GM12864 (cell line): ENCODE measurements at places on chromosomes 2 and 18.

- DNase-seq, result no peak
These were observed 446 bp upstream of the RHBDD1 start for GRCh38 chr2:226835420-226835795.

- DNase-seq, result no peak
These were observed 16.9 kb upstream of the ACKR3 start for GRCh38 chr2:236552581-236553363.

GRCh38 chr2:234565201-234565600 is 68.3 kb upstream of the ARL4C start:
- no peak for DNase-seq

DNA sequence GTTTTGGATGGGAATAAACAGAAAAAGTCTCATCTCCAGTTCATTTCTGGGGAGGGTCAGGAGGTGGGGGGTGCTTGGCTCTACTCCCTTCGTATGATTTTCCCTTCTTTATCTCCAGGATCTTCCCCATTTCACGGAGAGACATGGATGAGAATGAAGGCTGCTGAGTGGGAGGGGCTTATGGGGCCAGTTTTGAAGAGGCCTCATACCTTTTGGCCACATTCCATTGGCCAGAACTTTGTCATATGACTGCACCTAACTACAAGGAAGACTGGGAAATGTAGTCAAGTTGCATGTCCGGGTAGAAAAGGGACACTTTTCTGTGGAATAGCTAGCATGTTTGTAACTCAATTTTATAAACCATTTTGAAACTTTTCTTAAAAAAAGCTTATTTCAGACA is 117.6 kb downstream of the NEDD4L start:
- no peak for DNase-seq

GRCh38 chr18:26791676-26792075 is 73.8 kb downstream of the AQP4 start:
- DNase-seq, result no peak

DNA sequence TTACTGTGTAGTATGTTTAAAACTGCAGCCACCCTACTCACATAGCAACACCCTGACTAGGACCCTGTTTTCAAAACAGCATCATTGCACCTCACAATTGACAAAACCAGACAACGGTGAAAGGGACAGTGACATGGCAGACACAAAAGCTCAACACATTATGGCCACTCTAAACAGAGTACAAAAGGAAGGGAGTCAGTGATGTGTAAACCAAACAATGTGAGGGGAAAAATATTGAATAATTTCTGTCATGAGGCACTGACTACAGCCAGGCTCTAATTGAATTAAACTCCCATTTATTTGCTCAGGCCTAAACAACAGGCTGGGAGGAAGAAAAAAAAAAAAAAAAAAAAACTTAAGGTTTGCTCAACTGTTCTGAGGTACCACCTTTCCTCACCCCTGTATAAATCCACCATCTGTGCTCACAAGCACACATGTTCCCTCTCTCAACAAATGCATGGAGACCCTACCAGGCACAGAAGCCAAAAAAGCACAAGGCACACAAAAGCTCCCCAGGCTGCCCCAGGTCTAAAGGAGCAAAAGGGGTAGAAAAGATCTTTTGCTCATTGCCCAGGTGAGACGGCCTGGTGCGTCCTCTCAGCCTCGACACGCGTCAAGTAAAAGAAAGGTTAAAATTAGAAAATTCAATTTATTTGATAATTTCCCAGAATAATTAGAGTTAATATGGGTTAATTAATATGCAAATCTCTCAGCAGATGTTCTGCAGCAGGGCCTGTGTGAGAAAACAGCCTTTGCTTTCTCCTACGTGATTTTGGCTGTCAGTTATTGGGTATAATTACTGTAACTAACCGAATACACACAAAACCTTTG is 80.9 kb downstream of the ZEB2 start:
- DNase-seq, result no peak

DNA sequence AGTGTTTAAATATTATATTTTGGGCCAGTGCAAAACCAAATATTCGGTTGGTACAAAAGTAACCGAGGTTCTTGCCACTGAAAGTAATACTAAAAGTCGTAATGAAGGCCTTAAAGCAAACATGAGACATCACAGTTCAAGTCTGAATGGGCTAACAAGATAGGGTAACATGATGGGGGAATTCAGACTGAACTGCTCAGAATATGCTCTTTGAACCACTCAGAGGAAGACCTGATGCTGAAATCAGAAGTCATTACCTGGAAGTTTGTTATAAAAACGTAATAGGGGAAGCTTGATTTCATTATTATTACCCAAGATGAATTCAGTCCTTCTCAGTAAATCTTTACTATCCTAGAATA is 26.6 kb downstream of the CDKL4 start:
- no peak for DNase-seq

- DNase-seq, result no peak
These were observed 94.3 kb upstream of the TWSG1 start for GRCh38 chr18:9240270-9240669.

- no peak for DNase-seq
These were observed 2.7 kb upstream of the COL3A1 start for GRCh38 chr2:188971432-188971861.

DNA sequence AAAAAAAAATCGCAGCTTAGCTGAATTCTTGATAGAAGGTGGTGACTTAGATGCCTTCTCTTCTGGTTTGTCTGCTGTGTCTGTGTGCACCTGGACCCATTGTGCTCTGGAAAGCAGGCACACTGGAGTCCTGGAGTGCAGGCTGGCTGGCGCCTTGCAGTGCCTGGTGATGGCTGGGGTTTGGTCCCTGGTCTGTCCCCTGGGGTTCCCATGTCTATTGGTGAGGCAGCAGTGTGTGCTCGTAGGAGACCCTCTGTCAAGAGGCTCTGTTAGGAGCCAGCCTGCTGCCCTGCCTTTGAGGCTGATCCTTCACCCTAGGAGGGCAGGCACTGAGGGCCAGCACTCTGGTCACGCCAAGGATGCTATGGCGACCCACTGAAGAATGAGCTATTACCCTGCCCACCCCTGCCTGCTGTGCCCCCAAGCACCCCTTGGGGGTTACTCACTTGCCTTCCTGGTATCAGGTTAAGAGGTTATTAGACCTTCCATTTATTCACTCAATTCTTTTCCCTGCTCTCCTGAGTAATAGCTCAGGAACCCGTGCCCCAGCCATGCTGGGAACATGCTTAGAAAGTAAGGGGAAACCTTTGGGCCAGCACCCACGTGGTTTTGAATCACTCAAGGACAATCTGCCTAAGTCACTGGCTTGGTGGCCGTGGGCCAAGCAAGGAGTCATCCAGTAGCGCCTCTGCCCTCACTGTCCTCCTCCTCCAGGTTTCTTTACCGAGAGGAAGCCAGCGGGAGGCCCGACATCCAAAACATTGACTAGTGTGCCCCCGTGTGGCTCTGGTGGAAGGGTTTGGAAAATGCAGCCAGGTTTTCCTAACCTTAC is 284.5 kb downstream of the PRKCE start:
- DNase-seq, result peak; percentile 24

DNA sequence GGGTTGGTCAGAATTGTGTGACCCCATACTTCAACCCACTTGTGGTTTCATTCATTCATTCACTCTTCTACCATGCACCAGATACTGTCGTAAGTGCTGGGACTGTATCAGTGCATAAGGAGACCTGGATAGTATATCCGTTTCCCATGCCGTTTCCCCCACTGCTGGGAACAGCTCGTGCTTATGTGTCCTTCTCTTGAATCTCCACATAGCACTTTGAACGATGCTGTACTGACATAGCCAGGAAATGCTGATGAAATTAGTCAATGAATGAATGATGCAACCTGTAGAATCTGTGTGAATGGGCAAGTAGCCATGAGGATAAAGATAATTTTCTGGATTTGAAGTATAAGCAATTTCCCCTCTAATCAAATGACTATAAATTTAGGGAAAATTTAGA is 276.1 kb downstream of the BCL2 start:
- DNase-seq, result no peak

DNA sequence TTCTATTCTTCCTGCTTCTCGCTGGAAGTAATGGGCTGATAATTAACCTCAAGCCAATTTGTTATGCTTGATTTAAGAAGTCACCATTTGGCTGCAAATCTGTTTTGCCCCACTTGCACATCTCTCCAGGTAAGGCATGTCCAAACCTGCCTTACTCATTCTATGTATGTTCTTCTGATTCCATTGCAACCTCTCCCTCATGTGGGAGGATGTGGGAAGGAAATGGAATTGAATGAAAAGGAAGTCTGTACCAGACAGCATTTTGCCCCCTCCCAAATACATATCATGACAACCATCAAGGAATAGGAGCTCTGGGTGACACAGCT is 131.7 kb downstream of the NRP2 start:
- DNase-seq, result no peak

DNA sequence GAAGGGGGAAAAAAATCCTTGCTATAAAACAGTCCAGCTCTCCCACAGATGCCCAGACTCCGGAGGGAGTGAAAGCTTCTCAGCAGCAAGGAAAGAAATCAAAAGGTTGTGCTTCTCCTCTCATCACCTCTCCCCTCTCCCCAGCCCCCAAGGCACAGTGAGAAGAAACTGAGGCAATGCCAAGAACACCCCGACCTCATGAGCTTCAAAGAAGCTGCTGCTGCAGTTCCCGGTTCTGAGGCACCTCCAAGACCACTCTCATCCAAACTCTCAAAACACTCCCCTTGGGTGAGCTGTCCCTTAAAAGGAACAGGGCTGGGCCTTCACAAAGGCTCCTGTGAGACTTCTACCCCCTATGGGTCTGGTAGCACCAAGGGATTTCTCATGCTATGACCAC is 62.0 kb upstream of the KLF7 start:
- DNase-seq, result no peak
